Stimulated activated CD8-positive, alpha-beta memory T cell treated with anti-CD3 and anti-CD28 coated beads, Interleukin-7, amount 100 ng/mL, for 4 hours (primary cell): ENCODE measurements at places on chromosomes 2 and 18.

DNA sequence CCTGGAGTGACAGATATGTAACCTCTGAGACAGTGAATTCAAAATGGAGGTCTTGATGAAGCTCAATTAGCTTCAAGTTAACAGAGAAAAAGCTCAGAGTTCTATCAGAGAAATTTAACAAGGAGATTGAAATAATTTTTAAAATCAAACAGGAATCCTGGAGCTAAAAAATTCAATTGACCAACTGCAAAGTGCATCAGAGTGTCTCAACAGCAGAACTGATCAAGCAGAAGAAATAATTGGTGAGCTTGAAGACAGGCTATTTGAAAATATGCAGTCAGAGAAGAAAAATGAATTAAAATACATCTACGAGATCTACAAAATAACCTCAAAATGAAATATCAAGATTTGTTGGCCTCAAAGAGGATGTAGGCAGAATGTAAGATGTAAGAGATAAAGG is 30.4 kb upstream of the BMP10 start:
- DNase-seq, result no peak

DNA sequence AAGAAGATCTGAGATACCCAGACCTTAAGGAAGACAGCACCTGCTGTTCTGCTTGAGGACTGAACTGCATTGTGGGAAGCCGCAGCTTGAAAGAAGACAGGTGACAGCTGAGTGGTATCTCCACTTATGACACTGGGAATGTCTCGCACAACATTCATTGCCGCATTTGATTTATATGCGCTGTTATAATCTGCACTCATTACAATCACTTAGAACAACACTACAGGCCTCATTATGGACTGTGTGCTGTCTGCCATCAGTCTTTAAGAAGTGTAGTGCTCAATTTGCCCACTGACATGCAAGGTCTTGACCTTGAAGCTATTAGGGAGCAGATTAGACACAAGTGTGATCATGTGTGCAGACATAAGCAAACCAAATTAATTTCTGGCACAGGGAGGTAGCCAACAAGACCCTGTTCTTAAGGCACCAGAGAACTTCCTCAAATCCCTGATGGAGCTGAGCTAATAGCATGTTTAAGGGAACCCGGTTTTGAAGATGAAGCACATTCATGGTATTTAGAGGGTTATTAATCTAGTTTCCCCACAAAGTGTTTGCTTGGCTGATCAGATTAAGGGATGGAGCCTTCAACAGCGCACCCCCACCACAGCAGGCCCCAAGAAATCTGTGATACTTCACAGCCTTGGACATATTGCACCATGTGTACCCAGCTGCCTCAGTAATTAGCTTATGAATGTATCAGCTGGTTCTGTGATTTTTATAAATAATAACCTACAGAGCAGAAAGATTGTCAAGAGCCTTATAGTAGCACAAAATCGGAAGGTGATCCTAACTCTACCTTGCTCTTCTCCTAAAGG is 146.8 kb downstream of the SATB2 start:
- DNase-seq, result no peak

DNA sequence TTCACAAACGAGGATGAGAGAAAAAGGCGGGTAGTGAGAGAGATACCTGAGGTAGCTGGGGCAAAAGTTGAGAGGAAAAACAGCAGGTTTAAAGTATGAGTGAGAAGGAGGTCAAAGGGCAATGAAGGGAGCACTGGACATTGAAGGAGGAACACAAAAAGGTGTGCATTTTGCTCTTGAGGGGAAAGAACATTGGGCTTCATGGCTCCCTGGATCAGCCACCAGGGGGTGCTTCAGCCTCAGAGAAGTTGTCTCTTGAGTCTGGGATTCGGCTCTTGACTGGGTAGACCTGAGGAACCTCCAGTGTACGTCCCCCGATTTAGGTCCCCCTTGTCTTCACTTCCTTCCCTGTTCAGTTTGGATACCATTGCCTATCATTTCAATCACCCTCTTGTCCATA is 128.5 kb downstream of the RAPGEF4 start:
- no peak for DNase-seq

GRCh38 chr18:27005589-27005988 is 140.1 kb upstream of the AQP4 start:
- DNase-seq, result no peak

DNA sequence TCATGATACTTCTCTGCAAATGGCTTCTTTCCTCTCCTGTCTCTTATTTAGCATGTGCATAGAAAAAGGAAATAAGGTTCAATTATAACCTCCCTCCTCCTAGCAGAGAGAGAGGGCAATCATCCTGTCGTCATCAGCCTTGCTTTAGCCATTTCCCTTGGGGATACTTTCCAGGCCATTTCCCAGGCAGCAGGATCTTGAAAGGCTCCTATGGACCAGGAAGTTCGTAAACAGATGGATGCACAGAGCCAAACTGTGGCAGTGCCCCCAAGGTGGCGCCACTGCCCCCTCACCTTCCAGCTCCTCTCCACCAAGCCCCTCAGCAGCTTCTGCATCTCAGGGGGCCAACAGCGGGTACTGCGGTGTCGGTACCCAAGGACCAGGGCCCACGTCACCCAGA is 157.4 kb downstream of the DTNA start:
- DNase-seq, result no peak

- DNase-seq, result no peak
Observed at GRCh38 chr18:47683774-47684173, 246.7 kb downstream of the SMAD2 start.

DNA sequence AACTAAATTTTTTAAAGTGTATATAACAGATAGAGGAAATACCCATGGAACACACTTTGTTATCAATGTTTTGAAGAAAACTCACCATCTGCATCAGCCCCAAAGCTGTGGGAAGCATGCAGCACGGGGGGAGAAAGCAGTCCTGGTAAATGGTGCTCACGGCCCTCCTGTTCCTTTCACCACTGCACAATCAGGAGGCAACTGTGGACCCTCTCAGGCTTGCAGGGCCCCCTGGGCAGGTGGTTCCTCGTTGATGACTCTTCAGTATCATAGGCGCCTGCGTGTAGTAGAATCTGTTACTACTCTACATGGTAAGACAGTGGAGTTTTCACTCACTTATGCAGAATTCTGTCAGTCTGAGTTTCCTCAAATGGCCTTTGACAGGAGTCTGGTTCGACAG is 4.9 kb upstream of the CNDP1 start:
- no peak for DNase-seq

DNA sequence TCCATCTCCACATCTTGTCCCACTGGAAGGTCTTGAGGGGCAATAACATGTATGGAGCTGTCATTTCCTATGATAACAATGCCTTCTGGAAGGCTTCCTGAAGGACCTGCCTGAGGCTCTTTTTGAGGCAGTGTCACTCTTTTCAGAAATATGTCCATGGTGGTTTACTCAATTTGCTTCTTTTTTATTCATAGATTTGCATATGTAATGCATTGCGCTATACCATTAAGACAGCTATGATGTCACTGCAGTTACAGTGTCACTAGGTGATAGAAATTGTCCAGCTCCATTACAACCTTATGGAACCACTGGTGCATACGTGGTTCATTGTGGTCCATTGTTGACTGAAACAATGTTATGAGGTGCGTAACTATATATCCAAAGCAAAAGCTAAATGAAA is 19.9 kb downstream of the NABP1 start:
- DNase-seq, result no peak

DNA sequence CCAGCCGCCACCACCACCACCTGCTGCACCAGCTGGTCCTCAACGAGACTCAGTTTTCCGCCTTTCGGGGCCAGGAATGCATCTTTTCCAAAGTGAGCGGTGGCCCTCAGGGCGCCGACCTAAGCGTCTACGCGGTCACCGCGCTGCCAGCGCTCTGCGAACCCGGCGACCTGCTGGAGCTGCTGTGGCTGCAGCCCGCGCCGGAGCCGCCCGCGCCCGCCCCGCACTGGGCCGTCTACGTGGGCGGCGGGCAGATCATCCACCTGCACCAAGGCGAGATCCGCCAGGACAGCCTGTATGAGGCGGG is 1.6 kb downstream of the LRATD1 start:
- no peak for DNase-seq

DNA sequence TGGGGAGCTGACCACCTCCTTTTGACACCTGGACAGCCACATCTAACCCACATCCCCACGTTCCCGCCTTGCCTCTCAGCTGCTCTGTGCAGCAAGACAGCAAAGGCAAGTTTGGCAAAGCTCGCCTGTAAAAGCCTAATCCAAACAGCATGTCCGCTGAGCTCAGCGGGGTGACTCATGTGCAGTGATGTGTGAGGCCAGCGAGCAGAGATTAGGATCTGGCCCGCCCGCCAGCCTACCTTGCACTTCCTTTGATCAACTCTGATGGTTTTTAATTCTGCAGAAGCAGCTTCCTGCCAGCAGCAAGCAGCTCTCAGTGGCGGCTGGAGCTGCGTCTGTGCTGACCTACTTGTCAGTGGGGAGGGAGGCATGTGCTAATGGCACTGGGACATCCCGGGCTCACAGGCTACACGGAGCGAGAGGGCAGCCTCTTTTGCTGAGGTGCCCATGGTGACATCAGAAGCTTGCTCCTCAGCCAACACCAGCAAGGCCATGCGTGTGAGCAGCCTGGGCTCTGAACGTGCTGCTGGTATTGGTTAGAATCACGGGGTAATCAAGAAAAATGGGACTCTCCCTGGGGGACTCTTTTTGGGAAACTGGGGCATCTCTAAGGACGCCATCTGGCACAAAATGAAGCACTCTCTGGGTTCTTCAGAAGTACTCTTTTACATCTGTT is 36.0 kb upstream of the EML4 start:
- peak; percentile 84 for DNase-seq

DNA sequence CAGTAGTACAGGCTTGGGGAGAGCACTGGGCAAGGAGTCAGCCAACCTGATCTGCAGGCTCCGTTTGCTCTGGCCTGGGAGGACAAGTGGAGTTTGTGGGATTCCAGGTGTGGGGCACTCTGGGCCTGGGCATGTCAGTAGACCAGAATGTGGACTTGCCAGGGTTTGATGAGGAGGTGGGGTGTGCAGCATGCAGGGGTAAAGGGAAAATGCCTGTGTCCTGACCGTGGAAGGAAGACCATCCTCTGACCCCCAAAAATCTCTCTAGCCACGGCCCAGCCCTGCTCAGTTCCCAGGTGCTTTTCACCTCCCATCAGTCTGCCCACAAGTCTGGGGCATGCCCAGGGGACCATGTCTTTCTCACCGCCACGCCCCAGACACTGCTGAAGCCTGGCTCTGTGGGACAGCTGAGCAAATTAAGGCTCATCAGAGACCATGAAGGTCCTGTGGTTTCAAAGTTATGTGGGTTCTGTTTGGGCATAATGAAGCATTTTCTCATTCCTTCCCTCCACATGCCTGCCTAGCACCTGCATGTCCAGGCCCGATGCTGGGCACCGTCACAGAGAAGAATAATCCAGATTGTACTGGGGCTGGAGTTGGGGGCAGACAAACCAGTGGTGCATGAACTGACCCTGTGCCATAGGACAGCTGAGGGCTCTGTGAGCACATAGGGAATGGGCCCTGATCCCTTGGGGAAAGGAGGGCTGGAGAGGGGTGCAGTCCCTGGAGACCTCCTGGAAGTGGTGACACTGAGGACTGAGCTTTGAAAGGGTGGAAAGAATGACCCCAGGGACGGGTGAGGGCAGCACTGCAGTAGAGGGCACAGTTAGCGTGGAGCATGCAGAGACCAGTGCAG is 6.5 kb upstream of the KCNF1 start:
- no peak for DNase-seq

GRCh38 chr2:155250800-155251199 is 552.3 kb downstream of the KCNJ3 start:
- DNase-seq, result no peak

GRCh38 chr2:11738589-11739436 is 7.6 kb upstream of the LPIN1 start:
- DNase-seq, result no peak

DNA sequence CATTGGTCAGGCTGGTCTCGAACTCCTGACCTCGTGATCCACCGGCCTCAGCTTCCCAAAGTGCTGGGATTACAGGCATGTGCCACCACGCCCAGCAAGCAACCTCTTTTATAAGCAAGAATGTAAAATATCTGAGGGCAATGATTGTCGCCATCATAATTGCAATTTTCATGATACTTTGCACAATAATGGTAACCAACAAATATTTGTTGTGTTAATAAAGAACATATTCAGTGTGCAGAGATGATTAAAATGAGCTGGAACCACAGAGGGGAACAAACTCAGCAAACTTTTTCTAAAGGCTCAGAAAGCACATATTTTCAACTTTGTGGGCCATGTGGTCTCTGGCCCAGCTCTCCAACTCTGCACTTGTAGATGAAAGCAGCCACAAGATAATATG is 115.2 kb upstream of the SIX2 start:
- DNase-seq, result no peak

- no peak for DNase-seq
Observed at GRCh38 chr2:61737841-61738240, 116.0 kb downstream of the FAM161A start.

DNA sequence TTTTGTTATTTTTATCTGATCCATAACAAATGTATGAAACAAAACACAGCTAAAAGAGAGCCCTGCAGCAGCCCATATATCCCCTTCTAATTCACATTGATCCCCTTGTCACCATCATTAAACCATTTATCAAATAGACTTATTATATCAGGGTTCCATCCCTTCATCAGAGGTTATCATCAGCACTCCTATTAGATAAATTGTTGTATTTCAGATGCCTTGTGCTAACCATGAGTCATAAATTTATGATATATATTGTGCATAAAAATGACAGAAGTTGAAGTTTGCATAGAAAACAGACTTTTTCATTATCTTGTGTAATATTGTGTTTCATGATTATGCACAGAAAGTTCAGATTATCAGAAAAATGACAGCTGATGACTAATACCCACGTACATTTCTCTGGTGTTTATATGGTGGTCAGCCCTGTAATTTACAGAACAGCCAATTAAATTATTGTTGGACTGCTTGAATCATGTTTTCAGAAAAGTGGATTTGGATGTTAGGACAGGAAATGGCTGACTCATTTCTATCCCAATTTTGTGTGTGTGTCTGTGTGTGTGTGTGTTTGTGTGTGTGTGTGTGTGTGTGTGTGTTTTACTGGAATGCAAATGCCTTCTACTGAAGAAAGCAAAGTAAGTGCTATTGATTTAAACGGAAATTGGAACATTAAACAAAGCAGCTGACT is 80.9 kb downstream of the PPP1R1C start:
- DNase-seq, result no peak

DNA sequence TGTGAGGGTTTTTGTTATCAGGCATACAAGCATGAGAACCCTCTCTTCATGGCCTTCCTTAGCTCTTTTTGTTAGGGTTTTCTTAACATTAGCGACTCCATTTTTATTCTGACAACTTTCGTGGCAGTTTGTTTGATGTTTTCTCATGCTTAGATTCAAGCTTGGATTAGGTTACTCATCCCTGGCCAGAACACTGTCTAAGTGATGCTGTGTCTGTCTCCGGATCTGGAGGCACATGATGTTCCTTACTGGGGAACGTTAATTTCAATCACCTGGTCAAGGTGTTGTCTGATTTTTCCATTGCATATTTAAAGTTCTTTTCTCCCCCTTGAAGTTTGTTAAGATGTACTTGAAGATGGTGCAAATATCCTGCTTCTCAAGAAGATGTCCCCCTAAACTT is 40.7 kb downstream of the DYSF start:
- no peak for DNase-seq

- no peak for DNase-seq
Observed at GRCh38 chr2:127551221-127551930, 15.9 kb downstream of the MYO7B start.

GRCh38 chr2:85221067-85221691 is 88.0 kb downstream of the TCF7L1 start:
- DNase-seq, result no peak

- DNase-seq, result no peak
Observed at GRCh38 chr2:179332903-179333302, 68.3 kb upstream of the SESTD1 start.

- no peak for DNase-seq
Observed at GRCh38 chr2:11963966-11964365, 217.5 kb downstream of the LPIN1 start.
